ENCODE measurements at places on chromosomes 16 and 17.

- no peak for DNase-seq
Measured at GRCh38 chr17:78915872-78916632, 9.1 kb downstream of the TIMP2 start.

DNA sequence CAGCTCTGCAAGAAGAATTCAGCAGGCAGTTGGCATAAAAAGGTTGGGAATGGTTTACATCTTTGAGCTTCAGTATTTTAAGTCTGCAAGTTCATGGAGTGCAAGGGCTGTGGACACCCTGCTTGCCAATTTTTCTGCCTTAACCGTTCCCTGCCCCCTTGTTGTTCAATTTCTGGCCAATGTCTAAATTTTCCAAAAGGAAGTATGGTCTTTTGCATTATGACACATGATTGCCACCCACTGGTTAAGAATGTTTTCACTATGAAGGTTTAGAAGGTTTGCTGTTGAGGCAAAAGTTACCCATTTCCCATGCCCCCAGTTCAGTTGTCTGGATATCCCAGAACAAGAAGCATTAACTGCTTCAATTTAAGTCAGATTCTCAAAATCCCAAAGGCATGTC lies 441.9 kb downstream of the CDH13 start:
- no peak for DNase-seq

DNA sequence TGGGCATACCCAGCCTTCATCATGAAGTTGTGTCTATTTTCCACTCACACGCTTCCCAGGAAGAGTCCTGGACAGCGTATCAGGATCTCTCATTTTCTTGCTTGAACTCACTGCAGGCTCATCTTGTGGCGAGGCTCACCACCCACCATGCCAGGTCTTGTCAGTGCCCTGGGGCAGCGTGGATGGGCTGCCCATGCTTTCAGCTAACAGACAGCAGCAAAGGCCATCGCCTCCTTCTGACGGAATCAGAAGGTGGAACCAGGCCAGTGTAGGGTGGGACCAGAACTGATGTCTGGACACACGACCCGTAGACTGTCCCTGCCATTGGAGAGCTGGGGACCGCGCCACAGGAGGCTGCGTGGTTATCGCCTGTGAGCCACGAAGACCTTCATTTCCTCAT lies 169.4 kb downstream of the FOXL1 start:
- DNase-seq = no peak

GRCh38 chr17:15452746-15453145 lies 14.7 kb downstream of the CDRT4 start:
- no peak for DNase-seq

DNA sequence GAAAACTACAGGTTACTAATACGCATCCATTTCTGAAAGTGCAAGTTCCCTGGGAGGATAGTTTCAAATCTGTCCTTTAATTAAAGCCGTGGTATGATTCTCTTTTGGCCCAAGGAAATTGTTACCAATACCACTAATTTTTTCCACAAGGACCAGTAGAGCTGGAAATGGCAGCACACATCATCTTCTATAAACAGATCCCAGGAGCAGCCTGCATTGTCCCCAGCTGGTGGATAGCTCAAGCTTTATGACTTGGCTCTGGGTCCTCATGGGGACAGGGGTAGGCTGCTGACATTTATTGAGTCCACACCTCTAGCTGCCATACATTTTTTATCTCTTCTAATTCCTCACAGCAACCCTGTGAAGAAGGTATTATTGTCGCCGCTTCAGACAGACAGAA lies 35.8 kb upstream of the BHLHA9 start:
- DNase-seq = no peak

DNA sequence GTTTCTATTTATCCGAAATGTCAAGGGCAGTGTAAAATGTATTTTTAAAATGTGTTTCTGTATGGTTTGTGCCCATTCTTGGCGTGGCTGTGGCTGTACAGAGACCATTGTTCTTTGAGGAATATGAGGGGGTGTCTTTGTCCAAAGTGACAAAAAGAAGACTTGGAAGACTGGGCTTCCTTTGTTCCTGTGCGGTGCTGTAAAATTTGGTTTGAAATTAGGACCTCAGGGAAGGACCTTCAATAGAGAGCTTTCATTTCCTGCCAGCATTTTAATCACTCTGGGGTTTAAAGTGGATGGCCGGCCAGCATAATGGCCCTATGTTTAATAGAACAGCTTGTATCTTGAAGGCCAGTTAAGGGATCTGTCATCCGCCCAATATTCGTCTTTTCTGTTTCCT lies 190.1 kb upstream of the TBX2 start:
- DNase-seq = no peak

DNA sequence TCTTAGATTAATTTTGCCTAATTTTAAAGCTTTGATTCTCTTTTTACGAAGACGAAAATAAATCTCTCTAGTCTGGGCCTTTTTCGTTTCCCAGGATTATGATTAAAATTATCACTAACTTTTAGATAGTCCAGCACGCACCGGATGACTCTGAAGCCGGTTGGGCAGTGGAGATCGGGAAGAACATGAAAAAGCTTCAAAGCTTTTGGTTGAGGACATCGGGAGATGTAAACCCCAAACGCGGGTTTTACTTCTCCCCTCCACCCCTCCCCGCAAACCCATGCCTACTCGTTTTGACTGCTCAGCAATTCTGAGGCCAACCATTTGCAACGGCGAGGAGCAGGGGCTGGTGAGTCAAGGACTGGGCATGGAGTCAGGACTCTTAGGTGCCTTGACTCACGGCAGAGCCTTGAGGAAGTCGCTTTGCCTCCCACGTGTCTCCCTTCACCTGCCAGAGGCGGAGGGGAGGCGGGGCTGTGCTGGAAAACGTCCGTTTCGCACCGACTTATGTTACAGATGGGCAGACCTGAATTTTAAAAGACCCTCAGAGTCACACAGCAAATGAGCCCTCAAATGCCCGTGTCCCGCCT lies 989 bp upstream of the DUSP14 start:
- peak; percentile 73 for DNase-seq

GRCh38 chr17:82772026-82772425 lies 20.2 kb downstream of the TBCD start:
- no peak for DNase-seq

DNA sequence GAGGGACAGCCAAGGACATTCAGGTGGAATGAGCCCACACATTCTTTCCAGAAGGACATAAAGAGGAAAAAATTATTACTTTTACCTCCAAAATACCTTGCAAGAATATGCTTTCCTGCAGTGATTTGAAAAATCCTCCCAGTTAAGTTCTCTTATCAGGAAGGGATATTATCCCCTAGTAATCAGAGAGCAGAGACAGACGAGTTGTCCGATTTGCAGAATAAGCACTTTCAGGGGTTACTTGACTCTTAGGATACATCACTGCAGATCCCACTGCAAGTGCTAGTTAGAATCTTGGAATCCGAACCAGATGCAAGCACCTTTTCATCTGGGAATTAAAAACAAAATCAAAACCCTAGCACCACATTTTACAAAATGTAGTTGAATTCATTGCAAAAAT lies 33.6 kb downstream of the FOXL1 start:
- DNase-seq = no peak

DNA sequence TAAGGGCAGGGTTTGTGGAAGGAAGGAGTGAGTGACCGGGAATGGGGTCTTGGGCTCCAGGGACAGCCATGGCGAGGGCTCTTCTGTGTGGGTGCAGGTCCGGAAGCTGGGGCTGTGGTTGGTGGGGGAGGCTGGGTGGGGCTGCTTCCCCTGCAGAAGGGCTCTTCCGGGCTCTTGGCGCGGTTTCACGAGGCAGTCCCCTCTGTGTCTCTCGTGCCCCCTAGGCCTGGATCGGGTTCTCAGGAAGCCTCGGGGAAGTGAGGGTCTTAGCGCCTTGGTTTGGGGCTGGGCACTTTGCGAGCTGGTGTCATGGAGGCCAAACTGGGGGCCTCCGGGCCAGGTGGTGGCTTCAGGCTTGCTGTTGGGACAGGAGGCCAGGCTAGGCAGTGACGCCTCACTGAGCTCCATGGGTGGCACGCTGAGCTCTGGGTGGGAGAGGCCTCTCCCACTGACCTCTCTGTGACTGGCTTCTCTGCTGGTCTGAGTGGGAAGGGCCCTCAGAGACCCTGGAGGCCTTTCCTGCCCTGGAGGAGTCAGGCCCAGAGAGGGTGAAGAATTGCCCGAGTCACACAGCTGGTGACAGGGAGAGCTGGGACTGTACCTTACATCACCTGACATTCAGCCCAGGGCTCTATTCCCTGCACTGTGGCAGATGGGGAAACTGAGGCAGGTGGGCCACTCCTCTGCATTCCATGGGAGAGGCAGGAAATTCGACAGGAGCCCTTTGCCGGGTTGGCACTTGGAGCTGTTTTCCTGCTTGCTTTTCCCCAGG lies 8.2 kb downstream of the ADCY7 start:
- DNase-seq = peak; percentile 32

GRCh38 chr17:9195961-9196670 lies 174.8 kb downstream of the NTN1 start:
- no peak for DNase-seq

DNA sequence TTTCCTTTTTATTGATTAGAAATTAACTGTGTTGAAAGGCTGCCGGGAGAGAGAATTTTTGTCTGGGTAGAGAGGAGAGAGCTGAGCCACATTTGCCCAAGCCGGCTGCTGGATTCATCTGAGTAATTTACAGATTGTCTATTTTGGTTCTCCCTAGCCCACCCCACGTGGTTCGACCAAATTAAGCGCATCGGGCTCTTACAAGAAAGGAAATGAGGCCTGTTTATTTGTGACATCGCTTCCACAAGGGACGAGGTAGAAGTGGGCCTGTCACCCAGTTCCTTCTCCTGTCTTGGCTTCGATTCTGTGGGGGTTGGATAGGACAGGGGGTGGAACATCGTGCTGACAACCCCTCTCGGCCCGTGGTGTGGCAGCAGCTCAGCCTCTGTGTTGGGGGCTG lies 42.9 kb downstream of the SYT17 start:
- no peak for DNase-seq

DNA sequence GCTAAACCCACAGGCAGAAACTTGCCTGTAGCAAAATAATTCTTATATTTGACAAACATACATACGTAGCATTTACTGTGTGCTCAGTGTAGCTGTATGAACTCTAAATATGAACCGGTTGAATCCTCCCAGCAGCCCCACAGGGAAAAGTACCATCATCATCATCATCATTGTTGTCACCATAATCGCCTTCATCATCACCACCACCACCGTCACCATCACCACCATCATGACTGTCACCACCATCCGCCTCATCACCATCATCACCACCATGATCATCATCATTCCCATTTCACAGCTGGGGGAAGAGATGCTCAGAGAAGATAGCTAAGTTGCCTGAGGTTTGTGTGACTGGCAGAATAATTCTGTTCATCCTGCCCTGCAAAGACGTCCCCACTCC lies 81.7 kb downstream of the IRF8 start:
- no peak for DNase-seq

- DNase-seq = no peak
Measured at GRCh38 chr16:86700046-86700945, 121.9 kb downstream of the FOXL1 start.

GRCh38 chr16:24052329-24053098 lies 203.6 kb upstream of the CACNG3 start:
- DNase-seq = no peak

DNA sequence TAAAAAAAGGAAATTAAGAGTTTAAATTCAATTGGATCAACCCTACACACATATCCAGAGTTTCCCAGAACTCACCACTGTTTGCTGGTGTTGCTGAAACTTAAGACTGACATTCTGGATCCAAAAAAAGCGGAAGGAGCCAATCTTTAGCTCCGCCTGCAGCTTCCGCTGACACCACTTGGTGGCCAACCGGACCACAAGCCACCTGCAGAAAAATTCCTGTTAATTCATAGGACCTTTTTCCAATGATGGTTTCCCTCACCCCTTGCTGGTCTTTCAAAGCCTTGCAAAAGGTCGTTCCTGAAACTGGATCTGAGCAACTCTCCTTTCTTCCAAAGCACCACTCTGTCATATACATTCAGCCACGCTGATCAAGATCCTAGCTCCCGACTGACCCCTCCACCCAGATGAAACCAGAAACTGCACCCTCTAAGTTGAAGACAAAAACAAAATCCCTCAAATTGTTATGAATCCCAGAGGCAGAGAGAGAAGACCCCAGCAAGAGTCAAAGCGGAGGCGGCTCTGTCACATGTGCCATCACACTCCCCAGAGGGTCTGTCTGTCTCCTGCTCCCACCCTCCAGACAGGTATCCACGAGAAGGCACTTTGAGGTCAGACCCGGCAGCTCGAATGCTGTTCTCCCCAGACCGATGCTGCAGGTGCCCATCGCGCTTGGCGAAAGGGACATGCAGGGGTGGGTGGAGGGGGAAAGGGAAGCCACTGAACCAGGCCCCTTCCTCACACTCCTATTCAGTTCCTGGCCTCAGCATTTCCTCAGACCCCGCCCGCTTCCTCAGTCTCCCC lies 773 bp downstream of the BLTP2 start:
- DNase-seq = no peak

GRCh38 chr16:75114179-75114945 lies 2.2 kb downstream of the LDHD start:
- DNase-seq = no peak

DNA sequence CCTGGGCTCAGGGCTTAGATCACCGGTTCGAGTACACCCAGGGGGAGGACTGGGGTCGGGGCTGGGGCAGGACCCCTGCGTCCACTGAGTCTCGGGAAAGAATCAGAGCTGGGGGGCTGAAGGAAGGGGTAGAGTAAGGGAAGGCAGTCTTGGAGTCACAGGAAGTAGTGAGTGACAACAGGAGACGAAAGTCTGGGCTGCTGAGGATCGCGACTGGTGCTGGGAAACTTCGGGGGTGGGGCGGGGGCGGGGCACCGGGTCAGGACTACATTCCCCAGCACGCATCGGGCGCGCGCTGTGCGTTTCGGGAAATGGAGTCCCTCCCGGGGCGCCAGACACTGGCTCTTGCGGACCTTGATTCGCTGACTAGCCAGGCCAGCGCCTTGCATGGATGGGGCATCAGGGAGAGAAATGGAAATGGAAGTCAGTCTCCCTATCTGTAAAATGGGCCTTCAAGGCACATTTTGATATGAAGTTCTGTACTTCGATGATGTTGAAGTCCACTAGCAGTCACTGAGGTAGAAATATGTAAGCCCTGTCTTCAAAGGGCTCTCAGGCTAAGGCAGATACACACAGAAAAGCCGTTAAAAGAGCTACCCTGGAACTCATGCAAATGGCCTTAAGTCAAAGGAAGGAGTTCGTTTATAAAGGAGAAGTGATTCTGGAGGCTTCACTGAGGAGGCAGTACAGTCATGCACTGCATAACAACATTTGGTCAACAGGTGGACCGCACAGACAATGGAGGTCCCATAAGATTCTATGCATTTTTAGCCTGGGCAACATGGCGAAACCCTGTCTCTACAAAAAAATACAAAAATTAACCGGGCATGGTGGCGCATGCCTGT lies 697 bp downstream of the CTF1 start:
- peak; percentile 72 for DNase-seq

DNA sequence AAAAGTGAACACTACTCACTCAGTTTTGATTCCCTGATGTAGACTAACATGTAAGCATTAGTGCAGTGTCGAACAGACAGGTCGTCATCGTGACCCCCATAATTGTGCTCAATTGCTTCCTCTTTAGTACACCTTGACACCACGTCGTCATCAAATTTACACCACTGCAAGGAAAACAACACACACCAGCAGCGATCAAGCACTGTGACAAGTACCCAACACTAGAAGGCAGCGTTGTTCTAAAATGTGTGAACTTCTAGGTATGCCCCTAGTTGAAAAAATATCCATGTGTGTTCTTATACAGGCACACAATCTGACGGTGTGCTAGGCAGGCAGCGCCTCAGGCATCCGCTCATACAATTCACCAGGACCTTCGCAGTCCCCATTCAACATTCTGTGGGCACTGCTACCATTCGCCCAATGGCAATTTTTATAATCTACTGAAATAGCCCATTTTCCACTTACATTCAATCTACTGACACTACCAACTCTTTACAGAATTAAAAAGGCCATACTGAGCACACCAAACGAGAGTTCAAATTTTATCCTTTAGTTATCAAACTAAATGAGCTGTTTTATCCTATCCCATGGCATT lies 23.1 kb downstream of the LITAFD start:
- DNase-seq = no peak
